ENCODE measurements at places on chromosomes 1 and 21.

DNA sequence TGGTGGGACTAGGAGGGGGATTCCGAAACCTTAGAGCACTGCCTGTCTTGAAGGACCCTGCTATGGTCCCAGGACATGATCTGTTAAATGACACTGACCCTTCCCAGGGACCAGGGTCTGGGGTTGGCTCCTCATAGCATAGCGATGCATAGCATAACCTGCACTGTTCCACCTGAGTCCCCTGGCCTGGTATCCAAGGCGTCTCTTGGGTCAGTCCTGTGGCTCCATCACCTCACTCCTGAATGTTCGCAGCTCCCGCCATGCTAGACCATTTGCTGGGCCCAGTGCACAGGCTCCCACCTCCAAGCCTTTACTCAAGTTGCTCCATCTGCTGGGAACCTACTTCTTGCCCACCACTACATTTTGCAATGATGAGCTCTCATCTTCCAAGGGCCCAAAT lies 39.0 kb upstream of the MAGOH start:
- DNase-seq: no peak

- DNase-seq: no peak
Measured at GRCh38 chr1:7234471-7234755, 449.2 kb downstream of the CAMTA1 start.

GRCh38 chr21:38878379-38879179 lies 72.8 kb downstream of the ETS2 start:
- no peak for DNase-seq

DNA sequence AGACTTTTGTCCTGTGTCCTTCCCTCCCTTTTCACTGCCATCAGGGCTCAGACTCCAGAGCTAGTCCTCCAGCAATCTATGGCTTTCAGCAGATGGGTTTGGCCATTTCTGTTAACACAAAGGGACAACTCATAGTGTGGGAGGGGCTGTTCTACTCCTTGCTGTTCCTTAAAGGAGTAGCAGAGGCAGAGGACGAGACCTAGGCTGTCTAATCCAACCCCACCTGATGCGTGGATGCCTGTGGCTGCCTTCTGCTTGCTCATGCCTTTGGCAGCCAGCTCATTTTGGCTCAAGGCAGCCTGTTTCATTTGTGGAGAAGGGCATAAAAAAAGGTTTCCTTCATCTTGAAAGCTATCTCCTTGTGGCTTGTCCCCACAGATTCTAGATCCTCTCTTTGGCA lies 27.0 kb downstream of the MFSD2A start:
- no peak for DNase-seq

DNA sequence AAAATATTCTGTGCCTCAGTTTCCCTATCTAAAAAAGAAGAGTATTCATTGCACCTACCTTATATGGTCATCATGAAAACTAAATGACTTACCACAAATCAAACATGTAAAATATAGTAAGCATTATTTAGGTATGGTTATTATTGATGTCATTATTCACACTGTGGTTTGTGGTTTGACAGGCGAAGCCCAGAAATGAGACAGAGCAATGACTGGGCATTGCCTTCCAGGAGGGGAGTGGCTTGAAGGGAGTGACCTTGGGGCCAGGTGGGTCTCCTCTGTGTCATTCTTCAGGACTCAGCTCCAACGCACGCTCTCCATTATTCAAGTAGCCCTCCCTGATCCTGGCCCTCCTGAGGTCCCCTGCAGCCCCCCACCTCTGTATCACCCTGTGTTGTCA lies 133.7 kb downstream of the DMRTA2 start:
- no peak for DNase-seq

DNA sequence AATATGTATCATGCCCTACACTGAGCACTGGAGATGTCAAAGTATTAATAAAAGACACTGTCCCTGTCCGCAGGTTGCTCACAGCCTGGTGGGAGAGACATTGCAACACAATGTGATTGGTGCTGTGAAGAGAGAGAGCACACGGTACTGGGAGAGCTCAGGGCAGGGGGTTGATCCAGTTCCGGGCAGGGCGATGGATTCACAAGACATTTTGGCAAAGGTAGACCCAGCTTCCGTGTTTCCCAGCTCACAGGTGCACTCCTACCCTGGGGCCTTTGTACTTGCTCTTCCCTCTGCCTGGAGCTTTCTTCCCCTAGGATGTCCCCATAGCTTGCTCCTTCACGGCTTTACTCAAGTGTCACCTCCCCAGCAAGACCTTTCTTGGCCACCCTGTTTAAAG lies 1.4 kb downstream of the PLA2G5 start:
- DNase-seq: no peak

DNA sequence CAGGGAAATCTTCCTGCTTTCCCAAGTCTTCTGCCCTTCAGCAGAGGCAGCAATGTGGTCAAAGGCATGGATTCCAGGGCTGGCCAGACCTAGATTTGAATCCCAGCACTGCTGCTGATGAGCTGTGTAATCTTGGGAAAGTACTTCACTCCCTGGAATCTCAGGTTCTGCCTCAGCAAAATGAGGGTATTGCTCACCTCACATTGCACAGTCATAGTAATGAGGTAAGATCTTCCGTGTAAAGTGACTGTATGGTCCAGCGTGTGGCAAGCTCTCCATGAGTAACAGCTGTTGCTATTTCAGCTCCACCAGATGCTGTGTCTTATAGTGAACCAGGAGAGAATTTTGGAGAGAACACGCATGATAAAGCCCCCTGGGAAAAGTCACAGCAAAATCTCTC lies 56.1 kb upstream of the F3 start:
- no peak for DNase-seq

DNA sequence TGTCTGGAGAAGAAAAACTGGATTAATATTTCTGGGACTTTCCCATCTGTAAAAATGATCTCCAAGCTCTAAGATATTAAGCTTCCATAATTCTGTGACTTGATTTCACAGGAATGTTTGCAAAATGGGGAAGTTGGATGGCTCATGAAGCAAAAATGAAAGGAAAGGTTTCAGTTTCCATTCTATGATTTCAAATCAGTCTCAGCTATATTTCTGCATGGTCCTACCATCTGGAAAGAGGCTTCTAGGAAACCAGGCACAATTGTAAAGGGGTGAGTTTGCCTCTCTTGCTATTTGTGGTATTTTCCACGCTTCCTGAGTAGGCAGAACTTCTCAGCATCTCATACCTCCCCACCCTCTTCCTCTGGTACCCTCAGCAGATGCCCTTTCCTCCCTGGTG lies 22.4 kb upstream of the ACTN2 start:
- no peak for DNase-seq

GRCh38 chr1:57017717-57018116 lies 51.9 kb upstream of the C8B start:
- DNase-seq: no peak

DNA sequence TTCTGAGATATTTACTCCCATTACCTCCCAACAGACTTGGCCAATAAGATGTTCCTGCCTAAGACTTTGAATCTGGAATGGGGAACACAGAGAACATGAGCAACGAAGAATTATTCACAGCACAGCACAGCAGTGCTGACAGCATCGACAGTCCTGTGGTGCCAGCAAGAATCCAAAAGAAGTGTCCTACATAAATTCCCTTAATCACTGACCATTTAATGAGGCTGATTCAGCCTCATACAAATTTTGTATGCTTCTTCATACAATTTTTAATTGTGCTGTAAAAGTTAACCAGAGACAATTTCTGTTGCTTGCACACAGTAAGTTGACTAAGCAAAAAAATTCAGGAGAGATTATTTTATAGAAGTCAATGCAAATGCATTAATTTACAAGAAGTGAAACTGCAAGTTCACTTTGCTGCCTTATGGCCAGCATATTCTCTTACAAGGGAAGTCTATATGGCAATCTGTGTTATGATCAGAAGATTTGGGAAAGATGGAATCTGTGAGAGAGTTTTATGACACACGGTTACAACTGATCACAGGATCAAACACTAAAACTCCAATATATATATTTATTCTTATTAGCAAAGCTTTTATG lies 855.9 kb downstream of the LTN1 start:
- no peak for DNase-seq

- DNase-seq: no peak
Measured at GRCh38 chr1:7463526-7463925, 307.6 kb upstream of the VAMP3 start.

DNA sequence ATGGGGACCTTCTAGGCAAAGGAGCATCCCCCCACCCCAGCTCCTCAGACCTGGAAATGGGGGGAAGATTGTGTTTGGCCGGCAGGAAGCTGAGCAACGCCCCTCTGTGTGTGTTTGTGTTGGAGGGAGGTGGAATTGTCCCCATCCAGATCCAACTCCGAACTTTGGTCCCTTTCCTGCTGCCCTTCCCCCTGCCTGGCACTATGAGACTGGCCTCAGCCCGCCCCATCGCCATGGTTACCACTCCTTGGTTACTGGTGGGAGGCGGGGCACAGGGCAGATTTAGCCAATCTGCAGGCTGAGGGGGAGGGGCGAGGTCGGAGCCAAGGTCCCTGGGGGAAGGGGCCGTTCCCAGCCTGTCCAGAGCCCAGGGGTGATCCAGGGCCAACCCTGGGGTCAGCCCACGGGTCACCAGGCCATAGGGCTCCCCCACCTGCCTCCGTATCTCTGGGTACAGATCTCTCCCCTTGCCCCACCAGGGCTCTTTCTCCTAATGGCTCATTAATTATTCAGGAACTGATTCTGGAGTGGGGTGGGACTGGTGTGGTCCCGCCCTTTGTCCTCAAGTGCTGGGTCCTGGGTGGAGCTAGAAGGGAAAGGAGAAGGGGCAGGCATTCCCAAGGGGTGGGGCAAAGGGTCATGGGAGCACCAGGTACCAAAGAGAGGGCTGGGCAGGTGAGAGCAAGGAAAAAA lies 15.2 kb downstream of the PTPRF start:
- DNase-seq: no peak

- no peak for DNase-seq
Measured at GRCh38 chr1:109626682-109627408, 7.2 kb downstream of the AMPD2 start.

DNA sequence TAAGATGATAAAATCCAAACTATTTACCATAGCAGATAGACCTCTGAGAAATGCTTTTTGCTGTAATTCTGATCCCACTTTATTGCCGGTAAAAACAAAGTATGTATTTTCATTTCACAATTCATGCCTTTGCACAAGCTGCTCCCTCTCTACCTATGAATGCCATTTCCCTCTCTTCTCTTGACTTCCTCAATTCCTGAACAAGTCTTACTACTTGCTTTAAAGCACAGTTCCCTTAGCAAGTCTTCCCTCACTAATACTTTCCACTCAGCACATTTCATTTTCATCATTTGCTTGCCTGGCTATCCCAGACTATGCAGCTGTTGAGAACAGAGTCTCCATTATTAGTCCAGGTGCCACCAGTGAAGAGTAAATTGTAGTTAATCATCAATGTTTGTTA lies 13.8 kb downstream of the GPATCH2 start:
- no peak for DNase-seq

DNA sequence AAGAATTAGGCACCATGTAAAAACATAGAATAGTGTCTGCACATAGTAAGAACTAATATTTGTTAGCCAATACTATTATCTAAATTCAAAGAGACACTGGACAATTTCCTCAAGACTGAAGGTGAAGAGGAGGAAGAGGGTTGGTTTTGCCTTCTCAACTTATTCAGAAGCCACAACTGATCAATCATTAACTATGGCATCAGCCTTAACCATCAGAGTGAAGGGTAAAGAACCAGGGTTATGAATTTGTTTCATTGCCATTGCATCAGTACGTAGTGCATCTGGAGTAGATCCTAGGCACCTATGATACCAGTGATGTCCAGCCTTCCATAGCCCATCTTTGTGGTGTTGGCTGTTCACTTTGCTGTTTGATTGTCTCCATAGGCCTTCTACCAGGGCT lies 421.7 kb upstream of the DEPDC1 start:
- no peak for DNase-seq

- no peak for DNase-seq
Measured at GRCh38 chr1:92538048-92538412, 51.3 kb upstream of the GFI1 start.

GRCh38 chr1:18145851-18146618 lies 38.4 kb downstream of the IGSF21 start:
- no peak for DNase-seq

DNA sequence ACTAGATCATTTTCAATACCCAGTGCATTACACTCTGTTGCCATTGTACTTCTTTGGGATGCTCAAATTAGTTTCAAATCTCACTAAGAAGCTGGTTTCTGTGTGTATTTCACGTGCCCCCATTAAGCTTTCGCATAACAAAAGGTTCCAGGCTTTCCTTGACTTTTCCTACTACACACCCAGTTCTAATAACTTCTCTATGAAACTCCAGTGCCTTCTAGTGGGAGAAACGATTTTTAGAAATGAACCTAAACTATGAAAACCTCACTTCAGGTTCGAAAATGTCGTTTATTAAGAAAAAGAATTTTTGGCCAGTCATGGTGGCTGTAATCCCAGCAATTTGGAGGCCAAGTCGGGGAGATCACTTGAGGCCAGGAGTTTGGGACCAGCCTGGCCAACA lies 2.8 kb downstream of the CFHR4 start:
- no peak for DNase-seq

GRCh38 chr1:195495720-195496635 lies 1112.3 kb downstream of the KCNT2 start:
- no peak for DNase-seq

- DNase-seq: no peak
Measured at GRCh38 chr1:186207391-186208085, 167.5 kb downstream of the TPR start.

DNA sequence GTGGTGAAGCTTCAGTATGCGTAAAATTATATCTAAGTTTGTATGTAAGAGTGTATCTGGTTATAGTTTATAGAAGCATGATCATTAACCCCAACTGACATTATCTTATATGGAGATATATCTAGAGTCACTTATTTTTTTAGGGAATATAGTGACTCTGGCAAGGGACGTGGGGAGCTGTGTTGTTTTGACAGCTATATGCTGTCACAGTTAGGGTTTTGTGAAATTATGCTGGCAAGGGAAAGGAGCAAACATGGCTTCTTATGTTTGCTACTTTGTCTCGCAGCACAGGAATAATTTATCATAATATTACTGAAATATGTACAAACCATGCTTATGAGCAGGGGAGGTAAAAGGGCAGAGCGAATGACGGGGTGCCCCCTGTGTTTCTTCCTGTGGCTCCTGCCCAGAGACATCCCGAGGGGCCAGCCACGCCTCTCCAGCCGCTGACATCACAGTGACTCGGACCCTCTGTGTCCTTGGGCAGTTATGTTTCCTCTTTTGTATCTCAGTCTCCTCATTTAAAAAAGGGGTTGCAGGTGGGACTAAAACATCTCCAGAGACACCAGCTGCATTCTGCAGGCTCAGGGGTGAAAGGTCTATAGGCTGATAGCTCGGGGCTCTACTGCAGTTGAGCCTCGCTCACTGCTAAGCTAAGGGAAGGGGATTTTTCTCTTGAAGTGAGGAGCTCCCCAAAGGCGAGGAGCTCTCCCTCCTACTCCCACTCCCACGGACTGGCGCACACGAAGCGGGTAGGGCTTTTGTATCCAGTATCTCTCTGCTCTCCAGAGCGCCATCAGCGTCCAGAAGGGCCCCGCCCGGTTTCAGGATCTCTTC lies 14.9 kb downstream of the A3GALT2 start:
- DNase-seq: no peak

GRCh38 chr21:25039461-25040380 lies 567.6 kb downstream of the MRPL39 start:
- peak; percentile 63 for DNase-seq

DNA sequence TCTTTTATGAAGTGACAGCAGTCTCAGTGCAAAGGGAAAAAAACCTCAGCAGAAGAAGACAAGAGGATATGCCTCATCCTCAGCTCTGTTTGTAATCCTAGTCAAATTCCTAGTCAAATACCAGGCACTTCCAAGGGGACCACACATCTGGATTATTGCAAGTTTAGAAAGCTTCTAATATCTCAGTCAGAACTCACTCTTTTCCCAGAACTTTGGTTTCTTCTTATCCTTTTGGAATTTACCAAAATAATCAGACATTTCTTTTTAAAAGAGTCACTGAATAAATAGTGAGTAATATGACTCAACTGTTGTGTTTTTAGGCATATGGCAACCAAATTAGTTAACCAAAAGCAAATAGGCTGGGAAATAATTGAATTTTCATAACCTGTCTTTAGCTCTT lies 47.8 kb downstream of the PRRX1 start:
- no peak for DNase-seq

All from muscle of arm (tissue), 14 donors.